ENCODE measurements at places on chromosomes 6 and 20.

DNA sequence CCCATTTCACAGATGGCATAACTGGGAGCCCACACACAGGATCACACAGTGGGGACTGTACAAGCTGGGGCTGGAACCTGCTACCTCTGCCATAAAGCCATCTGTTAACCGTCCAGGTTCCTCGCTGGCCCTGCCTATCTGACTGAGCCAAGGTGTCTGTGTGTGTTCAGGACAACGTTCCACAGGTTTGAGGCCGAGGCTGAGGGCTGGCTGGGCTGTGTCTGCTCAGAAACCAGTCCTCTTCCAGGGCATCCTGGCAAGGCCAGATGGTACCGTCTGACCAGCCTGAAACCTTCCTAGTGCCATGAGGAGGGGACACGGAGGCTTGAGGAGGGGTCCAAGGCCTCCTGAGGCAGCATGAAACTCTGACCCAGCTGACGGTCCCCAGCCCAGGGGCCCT, 150.6 kb downstream of the TAF4 start:
- DNase-seq = no peak

GRCh38 chr6:15417811-15418210, 171.9 kb downstream of the JARID2 start:
- DNase-seq = peak; percentile 53

GRCh38 chr6:154605178-154605881, 94.8 kb upstream of the CNKSR3 start:
- DNase-seq = peak; percentile 34

GRCh38 chr6:128171182-128171581, 270.3 kb upstream of the THEMIS start:
- no peak for DNase-seq

DNA sequence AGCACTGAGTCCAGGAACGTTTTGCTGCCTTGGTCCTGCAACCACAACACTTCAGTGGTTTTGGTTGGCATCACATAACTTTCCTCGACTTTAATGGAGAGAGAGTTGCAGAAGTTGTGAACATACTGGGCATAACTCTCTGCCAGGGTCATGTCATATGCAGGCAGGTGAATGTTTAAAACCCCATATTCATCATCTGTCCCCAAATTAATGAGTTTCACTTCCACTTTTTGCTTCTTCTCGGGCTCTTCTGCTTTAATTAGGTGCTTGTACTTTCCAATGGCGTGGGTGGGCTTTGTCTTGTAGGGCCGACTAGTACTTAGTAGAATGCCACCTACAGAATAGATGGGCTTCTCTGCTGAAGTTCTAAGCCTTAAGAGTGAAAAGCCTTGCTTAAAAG, 45.2 kb upstream of the TFAP2A start:
- no peak for DNase-seq

DNA sequence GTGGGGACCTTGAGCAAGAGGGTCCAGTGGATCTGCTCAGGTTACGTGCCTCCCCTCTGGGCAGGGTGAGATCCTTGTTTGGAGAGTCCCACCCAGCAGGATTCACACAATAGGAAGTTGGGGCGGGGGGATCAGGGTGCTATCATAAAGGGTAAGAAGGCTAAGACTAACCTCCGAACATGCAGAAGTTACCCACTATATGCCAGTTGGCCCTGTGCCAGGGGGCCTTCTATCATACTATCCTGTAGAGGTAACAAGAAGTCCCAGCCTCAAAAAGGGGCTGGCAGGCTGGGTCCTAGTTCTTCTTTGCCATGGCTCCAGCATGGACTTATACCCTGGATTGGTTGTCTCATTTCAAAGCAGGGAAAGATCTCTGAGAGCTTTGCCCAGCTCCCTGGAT, 94.1 kb downstream of the CDH26 start:
- DNase-seq = no peak

GRCh38 chr6:158856261-158856660, 37.1 kb upstream of the EZR start:
- no peak for DNase-seq

DNA sequence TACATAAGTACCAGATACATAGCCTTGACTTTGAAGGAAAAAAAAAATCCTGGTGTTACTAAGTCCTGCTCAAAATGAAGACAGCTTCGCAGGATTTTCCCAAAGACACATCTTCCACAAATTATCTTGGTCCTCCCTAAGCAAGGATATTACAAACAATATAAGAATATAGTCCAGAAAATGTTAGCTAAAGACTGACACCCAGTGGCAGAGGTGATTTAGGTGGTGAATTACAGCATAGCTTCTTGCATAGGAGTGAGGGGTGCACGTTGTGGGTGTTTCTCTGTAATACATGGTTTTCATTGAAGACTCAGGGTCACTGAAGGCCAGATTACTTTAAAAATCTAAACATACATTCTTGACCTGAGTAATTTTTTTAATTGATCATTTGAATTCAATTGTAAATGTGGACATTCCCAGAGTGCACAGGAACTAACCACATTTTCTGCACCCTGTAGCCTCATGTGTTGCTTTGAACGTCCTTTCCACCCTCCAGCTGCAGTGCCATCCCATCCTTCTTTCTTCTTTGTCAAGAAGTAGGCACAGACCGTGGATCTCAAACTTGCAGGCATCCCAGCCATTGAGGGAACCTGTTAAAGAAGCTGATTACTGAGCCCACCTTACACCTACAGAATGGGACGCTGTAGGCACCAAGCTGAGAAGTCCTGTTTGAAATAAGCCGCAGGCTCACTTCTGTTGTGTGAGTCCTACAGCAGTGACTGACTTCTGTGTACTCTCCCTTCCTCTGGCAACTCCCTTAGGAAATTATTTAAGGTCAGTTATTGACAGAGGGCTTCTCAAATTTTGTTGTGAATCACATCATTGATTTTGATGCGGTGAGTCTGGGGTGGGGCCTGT, 102.6 kb downstream of the PERP start:
- DNase-seq = no peak

DNA sequence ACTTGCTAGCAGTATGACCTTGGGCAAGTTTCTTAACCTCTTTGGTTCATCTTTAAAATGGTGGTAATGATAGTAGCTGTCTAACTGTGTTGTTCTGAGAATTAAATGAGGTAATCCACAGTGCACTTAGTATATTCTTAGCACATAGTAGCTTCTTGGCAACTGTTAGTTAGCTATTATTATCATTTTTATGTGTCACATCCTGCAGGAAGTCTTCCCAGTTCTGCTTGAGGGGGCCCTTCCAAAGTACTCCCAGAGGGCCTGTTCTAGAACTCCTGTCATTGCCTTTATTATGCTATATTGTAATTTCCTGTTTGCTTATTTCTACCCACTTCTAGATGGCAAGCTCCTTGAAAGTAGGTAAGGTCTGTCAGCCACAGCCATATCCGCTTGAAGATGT, 30.6 kb downstream of the ANKS1A start:
- DNase-seq = no peak

DNA sequence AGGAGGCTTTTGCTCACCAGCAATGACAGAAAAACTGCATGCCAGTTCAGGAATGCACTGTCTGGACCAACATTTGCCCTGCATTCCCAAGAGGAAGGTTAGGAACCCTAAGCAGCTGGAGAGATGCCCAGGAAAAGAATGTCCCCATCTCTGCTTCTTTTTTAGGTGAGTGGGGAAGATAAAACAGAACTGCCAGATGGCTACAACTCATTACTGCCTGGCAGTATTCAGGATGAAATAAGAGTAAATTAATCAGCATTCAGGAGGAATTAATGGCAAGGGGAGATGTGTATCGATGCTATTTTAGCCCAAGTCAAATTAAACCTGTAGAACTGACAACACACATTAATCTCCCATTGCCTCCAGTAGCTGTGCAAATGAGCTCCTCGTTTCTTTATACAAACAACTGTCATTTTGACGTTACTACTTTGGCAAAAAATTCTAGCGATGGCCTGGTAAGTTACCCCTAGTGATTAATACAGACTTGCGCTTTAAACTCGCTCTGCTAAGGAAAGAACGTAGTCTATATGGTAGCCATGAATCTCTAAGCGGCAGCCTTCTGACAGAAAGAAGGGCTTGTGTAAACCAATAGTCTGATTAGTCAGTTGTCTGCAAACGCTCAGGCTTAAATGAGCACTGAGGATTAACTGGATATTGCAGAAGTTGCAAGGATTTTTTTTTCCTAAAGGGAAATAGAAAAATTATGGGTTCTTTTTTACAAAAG, 16.7 kb upstream of the SMLR1 start:
- no peak for DNase-seq

- DNase-seq = no peak
These were observed 242.7 kb downstream of the CLIC5 start for GRCh38 chr6:45772886-45773495.

DNA sequence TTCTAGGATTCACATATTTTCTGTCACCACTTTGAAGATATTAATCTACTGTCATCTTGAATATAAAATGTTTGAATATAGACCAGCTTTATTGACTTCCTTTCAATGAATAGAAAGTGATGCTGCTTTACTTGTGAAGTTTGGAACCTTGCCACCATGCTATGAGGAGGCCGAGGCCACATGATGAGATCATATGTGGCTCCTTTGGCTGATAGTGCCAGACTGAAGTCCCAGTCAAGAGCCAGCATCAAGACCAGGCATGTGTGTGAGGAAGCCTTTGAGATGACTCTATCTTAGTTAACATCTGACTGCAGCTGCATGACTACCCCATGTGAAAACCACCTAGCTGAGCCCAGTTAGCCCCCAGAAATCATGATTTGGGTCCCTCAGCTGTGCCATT, 169.5 kb downstream of the OTOR start:
- no peak for DNase-seq

DNA sequence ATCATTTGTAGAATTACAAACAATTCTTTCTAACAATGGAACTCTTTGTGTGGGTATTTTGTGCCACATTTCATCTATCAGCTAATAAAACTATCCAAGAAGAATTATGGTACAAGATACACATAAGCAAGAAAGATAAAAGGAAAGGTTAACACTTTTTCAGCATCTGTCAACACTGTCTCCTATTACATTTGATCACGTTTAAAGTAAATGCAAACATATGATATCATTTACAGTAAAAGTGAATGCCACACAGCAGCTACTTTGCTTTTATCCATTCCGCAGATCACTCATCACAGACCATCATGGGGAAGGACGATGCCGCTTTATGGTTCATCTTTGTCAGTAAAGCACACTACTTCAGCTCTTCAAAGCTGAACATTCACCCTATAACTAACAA, 456.4 kb upstream of the MANEA start:
- DNase-seq = no peak

GRCh38 chr6:28330041-28330440, 5.9 kb downstream of the ZSCAN31 start:
- DNase-seq = no peak

DNA sequence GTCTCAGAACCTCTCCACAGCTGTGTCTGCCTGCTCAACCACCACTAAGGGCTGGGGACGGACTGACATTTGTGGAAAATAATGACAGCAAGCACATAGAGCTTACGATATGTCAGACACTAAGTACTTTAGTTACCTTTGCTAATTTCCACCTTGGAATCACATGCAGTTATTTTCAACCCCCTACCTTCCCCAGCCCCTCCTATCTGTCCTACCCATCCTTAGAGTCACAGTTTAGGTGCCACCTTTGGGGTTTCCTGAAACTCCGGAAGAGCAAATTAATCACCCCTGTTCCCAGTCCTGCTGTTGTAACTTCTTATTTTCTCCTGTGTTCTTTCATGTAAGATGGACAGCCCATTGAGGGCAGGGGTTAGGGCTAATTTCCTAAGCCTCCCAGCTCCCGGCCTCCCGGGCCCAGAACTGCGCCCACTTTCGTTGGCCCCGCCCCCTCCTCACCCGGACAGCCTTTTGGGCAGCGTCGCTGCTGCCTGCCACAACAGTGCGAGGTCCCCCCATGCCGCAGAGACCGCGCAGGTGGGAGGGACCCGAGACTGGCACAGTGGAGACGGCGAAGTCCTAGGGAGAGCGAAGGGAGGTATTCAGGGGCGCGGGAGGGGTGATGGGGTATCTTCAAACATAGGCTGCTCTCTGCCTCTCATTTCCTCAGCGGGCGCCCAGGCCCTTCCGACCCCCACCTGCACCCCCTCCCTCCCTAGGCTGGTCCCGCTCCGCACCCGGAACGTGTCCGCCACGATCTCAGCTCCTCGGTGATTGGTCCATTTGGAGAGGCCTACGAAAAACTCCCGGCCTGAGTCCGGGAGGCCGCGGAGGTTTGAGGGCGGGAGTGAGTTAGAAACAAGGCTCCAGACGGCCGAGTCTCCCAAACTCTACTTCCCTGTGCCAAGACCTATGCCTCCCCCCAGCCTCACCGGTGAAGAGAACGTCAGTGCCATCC, 1.1 kb downstream of the DDAH2 start:
- no peak for DNase-seq

DNA sequence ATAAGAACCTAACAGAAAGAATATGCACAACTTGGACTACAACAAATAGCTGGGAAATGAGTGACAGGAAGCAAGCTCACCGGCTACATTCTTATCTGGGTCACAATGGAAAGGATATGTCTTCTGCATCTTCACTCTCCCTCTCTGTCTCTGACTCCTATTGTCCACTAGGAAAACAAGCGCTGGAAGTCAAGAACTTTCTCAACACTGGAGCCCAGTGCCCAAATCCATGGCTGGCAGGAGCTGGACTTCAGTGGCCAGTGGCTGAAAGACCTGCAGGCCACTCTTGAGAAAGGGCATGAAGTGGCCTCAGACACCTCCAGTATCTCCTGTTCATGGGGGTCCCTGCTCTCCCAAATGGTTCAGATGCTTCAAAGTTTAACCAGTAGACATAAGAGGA, 62.0 kb downstream of the FAM50B start:
- no peak for DNase-seq

- no peak for DNase-seq
These were observed 40.8 kb downstream of the IYD start for GRCh38 chr6:150409576-150410066.

DNA sequence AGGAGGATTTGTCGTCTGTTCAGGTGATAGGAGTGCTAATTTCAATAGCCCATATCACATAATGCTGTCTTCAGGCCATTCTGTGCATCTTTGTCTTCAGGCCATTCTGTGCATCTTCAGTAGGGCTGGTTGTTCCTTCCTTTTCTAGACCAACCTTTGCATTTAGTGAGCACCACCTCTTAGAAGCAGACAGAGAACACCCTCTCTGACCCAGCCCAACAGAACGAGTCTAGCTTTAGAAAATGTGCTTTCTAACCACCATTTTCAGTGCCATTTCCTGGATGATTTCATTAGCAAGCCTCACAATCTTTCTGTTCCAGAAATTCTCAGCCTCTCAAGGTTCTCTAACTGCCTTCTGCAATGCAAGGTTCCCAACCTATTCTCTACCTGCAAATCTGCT, 215.3 kb upstream of the KCNQ5 start:
- no peak for DNase-seq

GRCh38 chr20:38806855-38807655, 1.6 kb downstream of the PPP1R16B start:
- DNase-seq = peak; percentile 55

DNA sequence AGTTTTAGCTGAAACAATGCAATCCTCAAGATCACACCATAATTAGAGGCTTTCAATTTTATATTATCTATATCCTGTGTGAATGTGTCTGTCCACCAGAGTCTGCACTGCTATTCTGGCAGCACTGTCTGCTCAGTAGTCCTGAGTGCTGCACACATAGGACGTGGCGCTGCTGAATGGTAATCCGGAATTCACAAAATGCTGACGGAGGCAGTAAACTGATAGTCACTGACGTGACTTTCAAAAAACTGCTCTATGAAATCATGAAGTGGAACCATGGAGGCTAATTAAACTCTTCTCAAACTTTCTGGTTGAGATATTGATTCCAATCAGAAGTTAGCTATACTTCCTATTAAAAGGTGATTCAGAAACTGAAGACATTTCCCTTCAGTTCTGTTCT, 190.8 kb upstream of the NOX3 start:
- DNase-seq = no peak

Measured in activated T-cell treated with anti-CD3 and anti-CD28 coated beads, Interleukin-2, amount 50 U/mL, for 48 hours (primary cell).